ELF-1 (cell line): ENCODE measurements at places on chromosomes 3 and 15.

- DNase-seq: no peak
These were observed 55.5 kb upstream of the FSTL1 start for GRCh38 chr3:120506076-120506827.

DNA sequence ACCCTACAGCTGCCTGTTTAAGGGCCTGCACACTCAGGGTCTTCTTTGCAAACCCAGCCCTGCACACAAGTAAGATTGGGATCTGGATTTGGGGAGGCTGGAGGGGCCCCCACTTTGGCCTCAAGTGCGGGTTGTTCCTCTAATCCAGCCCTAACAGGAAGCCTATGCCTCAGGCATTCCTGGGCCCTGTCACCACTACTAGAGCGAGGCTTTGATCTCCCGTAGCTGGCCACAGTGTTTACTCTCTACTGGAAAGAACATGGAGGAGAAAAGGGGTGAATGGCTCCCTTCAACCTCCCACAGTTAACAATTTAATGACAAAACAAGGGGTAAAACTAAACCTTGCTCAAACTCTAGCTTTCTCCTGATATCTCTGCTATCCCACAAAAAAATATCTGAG lies 48.4 kb downstream of the DZIP1L start:
- no peak for DNase-seq

GRCh38 chr3:43162230-43163084 lies 56.6 kb upstream of the POMGNT2 start:
- DNase-seq: no peak

DNA sequence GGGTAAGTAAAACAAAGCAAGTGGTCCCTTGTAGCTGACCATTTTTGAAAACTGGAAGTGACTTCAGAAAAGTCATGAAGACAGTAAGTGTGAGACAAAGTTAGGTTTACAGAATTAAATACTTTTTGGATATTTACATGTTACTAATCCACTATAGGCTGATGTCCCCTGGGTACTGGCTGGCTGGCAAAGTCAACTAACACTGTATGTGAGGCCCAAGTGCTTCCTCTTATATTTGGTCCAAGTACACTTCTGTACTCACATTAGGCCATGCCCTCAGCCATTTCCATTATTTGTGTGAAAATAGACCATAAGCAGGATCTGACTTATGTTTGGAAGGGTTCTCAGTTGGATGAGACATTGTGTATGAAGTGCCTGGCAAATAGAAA lies 5.5 kb upstream of the LEKR1 start:
- DNase-seq: no peak

GRCh38 chr15:33021806-33022389 lies 172.6 kb downstream of the FMN1 start:
- no peak for DNase-seq
